ENCODE measurements at places on chromosomes 6 and 20. TPM values are rescaled to one million over a fixed set of nuclear protein-coding genes. Genes with fewer than 3 reads are reported as not detected.

GRCh38 chr6:107817784-107818183 lies 6.3 kb downstream of the SCML4 start:
- peak; percentile 36 for DNase-seq

GRCh38 chr6:136945072-136945471 lies 23.0 kb downstream of the SLC35D3 start:
- no peak for DNase-seq

GRCh38 chr6:144378437-144378836 lies 93.3 kb downstream of the UTRN start:
- DNase-seq: no peak

The MOXD1 gene
- total RNA-seq: not detected

GRCh38 chr20:38139977-38140753 lies 24.9 kb downstream of the TGM2 start:
- DNase-seq: no peak

GRCh38 chr6:110823146-110823545 lies 7.9 kb upstream of the CDK19 start:
- no peak for DNase-seq

GRCh38 chr20:62348604-62349003 lies 18.5 kb downstream of the LAMA5 start:
- no peak for DNase-seq

- no peak for DNase-seq
Measured at GRCh38 chr6:136767570-136768309, 24.5 kb downstream of the MAP3K5 start.

The MAP7 gene
- 0.67 TPM for total RNA-seq

DNA sequence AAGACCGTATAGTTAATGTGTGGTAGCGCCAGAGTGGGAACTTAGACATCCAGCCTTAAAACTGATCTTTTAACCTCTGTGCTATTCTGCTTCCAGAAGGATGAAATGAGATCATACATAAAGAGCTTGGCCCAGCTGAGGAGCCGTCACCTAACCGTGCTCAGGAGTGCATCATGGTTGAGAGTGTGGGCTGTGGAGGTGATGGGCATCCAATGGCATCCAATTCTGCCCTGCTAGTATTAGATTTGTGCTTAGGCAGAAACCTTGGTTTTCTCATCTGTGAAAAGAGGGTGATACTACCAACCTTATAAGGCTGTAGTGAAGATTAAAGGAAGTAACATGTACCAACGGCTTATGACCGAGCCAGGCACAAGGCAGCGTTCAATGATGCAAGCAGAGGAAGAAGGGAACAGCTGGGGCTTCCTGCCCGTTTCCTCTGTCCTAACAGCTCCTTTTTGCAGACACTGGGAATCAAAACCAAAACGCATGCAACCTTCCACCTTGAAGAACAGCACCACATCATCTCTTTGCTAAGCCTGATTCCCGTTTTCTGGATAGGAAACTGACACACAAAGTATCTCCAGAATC lies 1.3 kb downstream of the SLC22A16 start:
- DNase-seq: peak; percentile 19

GRCh38 chr20:64064145-64064698 lies 1.2 kb downstream of the TCEA2 start:
- DNase-seq: no peak

GRCh38 chr20:37315452-37316110 lies 26.1 kb downstream of the MANBAL start:
- DNase-seq: no peak

DNA sequence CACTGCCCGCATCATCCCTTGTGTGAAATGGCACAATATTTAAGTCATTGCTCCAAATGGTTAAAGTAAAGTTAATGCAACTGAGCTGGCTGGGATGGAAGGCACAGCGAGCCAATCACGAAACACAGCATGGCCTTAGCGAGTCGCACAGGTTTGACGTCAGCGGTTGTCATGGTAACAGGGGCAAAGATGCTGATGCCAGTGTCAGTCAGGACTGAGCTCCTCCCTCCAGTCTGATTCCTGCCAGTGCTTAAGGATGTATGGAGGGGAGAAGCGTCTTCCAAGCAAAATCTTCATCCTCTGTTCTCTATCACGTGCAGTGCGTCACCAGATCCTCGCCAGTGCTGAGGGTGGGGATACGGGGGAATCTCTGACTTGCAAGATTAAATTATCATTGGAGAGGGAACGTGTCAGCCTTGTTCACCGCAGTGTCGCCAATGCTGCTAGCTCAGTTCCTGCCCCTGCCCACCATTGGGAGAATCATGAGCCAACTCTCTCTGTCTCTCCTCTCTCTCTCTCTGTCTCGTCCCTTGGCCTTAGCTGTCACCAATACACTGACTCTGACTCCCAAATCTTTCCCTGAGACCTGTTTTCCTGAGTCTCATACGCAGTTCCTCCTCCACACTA lies 24.5 kb downstream of the TSPYL4 start:
- peak; percentile 26 for DNase-seq

DNA sequence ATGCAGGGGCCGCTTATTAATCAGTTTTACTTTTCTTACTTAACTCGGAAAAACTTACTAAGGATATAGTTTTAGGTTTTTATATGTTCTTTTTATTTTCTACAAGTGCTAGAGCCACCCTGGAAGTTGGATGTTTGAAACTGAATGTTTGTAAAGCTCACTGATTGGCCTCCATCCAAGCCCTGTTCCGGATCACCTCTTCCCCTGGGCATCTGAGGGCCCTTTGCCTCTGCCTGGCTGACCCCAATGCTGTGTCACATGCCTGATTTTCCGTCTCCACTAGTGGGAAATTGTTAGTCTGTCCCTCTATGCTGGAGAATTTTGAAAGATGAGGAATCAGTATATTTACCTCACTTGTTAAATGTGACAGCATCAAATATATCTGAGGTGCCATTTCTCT lies 79.3 kb downstream of the SLC35F1 start:
- no peak for DNase-seq

The COL12A1 gene
- not detected for total RNA-seq

DNA sequence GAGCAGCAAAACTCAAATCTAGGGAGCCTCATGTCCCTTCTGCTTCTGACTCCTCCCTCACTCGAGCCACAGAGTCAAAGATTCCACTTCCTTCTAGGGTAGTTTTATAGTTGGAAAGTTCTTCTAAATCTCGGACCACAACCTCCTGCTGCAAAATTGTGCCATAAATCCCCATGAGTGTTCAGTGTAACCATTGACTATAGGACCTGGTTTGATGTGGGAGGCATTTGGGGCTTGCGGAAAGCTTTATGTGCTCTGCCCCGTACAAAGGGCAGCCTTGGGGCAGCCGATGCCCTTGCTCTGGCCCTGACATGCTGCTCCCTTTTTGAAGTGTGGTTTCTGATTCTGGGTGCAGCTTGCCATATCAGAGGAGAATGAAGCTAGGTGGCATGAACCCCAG lies 43.6 kb upstream of the IER3 start:
- peak; percentile 89 for DNase-seq

DNA sequence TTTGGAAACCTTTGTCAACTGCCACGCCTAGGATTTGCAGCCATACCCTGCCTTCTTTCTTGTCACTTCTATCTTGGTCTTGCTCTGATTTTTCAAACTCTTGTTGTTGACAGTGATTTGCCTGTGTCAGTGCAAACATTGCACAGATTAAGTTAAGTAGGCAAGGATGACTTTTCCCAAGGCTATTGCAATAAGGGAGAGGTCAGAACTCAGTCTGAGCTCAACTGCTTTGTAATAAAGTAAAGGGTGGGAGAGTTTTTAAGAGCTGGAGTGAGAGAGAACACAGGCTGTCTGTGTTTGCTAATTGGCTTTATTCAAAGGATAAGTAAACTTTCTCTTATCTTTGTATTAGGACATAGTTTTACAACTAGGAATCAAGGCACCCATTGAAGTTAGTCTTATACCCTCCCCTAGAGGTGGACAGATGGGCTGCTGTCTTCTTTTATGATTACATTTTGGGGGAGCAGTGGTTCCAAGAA lies 448.6 kb downstream of the PHF3 start:
- no peak for DNase-seq

DNA sequence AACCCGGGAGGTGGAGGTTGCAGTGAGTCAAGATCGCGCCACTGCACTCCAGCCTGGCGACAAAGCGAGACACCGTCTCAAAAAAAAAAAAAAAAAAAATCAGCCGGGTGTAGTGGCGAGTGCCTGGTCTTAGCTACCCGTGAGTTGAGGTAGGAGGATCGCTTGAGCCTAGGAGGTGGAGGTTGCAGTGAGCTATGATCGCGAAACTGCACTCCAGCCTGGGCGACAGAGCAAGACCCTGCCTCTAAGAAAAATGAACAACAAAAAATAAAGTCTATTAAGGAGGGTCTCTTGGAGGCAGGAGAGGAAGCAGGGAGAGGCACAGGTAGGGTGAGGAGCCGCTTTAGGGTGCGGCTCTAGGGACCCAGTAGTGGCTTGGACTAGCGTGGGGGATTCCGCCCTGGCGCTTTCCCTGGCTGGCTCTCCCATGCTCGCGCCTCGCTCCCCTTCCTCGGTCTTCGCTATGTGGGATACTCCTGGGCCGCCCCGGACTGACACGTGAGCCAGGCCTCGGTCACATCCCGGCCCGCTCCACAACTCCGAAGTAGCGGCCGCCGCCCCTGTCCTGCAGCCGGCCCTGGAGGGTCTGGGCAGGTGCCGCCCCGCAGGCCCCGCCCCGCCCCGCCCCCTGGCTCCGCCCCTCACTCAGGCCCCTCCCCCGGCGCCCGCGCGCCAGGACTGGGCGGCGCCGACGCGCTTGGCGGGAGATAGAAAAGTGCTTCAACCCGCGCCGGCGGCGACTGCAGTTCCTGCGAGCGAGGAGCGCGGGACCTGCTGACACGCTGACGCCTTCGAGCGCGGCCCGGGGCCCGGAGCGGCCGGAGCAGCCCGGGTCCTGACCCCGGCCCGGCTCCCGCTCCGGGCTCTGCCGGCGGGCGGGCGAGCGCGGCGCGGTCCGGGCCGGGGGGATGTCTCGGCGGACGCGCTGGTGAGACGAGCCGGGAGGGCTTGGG lies at the start of gene MYBL2:
TSS of gene MYBL2 (plus strand) at position 739 of the 953 bp plus-strand sequence. CDS start at position 909, 170 bp downstream.
- peak; percentile 74 for DNase-seq

The PPIL6 gene
- total RNA-seq: 0.38 TPM

The PDYN gene
- not detected for total RNA-seq

DNA sequence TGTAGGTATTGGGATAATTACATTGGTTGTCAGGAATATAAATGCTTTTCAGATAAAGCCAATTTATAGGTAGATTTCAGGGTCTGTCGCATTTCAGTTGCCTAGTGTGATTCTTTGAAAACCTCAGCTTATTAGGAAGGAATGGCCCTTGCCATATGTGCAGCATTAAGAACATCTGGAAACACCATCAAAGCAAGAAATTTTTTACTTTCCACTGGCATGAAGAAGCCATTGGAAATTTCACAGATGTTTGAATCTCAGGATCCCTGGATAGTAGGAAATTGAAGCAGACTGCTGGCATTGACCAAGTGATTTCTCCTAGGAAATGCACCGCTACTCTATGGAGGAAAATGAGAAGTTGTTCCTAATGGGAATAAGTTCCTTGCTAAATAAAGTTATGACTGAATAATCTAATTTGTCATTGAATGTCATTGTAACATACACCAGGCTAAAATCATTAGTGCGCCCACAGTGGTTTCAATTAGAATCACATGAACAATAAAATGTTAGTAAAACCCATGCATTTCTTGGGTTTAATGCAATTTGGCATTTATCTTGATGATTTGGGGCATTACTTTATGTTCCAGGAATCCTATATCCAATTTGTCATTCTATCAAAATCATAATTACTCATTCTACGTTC lies 950.1 kb downstream of the EPHA7 start:
- DNase-seq: no peak
